ENCODE measurements at places on chromosomes 12 and 14.

GRCh38 chr12:26740991-26741390, 92.0 kb downstream of the ITPR2 start:
- H3K27me3 ChIP-seq: no peaks in the 10 kb centered on the region
- no peak overlapping the region for H3K27ac ChIP-seq
- no peak for DNase-seq
- H3K36me3 ChIP-seq: no peaks in the 10 kb centered on the region

DNA sequence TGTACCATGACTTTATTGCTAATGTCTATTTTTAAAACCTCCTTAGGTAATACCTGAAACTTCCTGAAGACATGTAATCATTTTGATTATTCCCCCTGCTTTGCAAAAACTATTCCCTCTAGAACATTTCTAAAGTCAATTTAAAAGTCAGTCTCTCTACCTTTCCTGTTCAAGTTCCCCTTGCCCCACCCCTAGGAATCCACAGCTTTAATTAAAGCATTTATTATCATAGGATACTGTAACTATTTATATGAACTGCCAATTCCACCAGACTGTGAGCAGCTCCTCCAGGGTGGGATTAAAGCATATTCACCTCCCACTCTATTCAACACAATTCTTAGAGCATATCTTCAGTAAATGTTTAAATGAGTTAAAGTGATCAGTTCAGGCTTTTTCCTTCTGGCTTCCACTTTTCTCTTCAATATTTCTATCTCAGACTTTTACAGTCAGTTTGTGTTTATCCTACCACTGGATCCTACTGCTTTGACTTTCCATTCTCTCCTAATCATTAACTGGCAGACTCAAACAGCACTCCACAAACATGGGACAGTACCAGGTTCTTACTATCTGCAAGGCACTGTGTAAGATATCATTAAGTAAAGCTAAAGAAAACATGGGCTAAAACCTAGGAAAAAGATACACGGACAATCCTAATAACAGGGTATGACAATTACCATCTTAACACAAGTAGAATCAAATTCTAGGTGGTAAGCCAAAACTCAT, 39.1 kb downstream of the PTPN21 start:
- no peak for DNase-seq
- H3K4me3 ChIP-seq: no peak overlapping the region
- H3K27ac ChIP-seq: no peak overlapping the region
- H3K4me1 ChIP-seq: no peaks in the 10 kb centered on the region
- H3K36me3 ChIP-seq: peaks cover 5% of the 10 kb centered on the region
- no peaks in the 10 kb centered on the region for H3K27me3 ChIP-seq

DNA sequence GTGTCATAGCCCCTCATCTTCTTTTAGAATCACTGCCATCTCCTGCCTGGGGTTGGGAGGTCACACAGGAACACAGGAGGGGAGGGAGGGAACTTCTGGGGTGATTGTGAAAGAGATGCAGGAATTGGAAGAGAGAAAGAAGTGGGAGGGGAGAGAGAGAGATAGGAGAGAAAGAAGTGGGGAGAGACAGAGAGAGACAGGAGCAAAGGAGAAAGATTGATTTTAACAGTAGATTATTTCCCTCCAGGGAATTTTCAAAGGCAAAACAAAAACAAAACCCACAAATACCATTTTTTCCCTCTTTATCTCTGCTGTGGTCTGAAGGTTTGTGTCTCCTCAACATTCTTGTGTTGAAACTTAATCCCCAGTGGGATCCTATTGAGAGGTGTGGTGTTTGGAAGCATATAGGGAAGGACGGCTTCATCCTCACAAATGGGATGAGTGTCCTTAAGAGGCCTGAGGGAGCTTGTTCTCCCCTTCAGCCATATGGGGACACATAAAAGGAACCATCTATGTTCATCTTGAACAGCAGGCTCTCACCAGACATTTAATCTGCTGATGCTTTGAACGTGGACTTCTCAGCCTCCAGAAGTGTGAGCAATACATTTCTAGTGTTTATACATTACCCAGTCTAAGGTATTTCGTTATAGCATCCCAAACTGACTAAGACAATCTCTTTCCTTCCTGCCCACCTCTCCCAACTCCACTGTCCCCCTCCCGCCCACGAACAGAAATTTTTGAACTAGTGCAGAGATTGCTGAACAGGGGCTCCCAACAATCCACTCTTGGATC, 134.9 kb upstream of the MAX start:
- no peak for DNase-seq
- no peak overlapping the region for H3K27ac ChIP-seq
- H3K36me3 ChIP-seq: no peaks in the 10 kb centered on the region
- no peaks in the 10 kb centered on the region for H3K27me3 ChIP-seq
- H3K4me3 ChIP-seq: no peak overlapping the region

DNA sequence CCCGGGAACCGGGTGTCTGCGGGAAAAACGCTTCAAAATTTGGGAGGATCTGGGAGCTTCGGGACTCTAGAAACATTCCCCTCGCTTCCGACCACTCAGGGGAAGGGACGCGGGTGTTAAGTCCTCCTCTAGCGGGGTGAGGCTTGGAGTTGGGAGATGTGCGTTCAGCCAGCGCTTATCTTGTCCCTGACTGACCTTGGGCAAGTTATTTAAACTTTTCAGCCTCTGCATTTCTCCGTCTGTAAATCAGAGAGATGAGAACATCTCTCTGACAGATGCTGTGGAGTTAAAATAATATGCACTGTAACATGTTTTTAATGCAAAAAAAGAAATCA, 76.9 kb upstream of the ANO4 start:
- H3K27ac ChIP-seq: no peak overlapping the region
- H3K27me3 ChIP-seq: no peaks in the 10 kb centered on the region
- no peaks in the 10 kb centered on the region for H3K36me3 ChIP-seq
- peak overlapping the region; percentile 54 for H3K4me3 ChIP-seq

GRCh38 chr12:46493150-46493833, 120.7 kb upstream of the SLC38A2 start:
- H3K27me3 ChIP-seq: no peaks in the 10 kb centered on the region
- DNase-seq: no peak
- H3K4me3 ChIP-seq: no peak overlapping the region
- H3K27ac ChIP-seq: peak overlapping the region; percentile 41
- H3K36me3 ChIP-seq: no peaks in the 10 kb centered on the region

DNA sequence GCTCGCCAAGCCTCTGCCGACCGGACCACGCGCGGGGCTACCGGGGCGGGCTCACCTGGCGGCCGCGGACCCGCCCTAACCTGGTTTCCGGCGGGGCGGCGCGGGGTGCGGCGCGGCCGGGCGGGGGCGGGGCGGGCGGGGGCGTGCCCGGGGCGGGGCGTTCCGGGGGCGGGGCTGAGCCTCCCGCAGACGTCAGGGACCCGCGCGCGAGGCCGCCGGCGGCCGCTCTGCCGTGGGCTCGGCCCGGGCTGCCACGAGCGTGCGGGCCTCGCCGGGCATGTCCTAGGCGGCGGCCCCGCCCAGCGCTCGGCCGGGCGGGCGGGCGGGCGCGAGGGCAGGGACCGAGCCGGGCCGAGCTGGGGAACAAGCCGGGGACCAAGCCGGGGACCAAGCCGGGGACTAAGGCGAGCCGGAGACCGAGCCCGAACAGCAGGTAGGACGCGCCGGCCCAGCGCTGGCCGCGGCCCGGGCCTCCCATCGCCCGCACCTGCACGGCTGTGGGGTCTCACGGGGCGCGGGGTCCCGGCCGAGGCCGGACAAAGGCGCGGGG, at the start of gene CEP170B:
Gene CEP170B, plus strand, starts transcription at position 188 of the 550 bp plus-strand sequence. CDS start 3,183 bp downstream, outside the sequence.
- peak within 1 kb of the TSS; percentile 80 for H3K27ac ChIP-seq
- peak within 1 kb of the TSS; percentile 84 for H3K4me3 ChIP-seq
- DNase-seq: no peak
- no peaks in the 10 kb centered on the region for H3K27me3 ChIP-seq
- peaks cover 8% of the 10 kb centered on the region for H3K36me3 ChIP-seq

- peaks cover 15% of the 10 kb centered on the region for H3K4me1 ChIP-seq
- H3K4me3 ChIP-seq: peak overlapping the region; percentile 35
- H3K36me3 ChIP-seq: no peaks in the 10 kb centered on the region
- no peak for DNase-seq
- no peaks in the 10 kb centered on the region for H3K27me3 ChIP-seq
- H3K27ac ChIP-seq: peak overlapping the region; percentile 26
Measured at GRCh38 chr12:1204581-1205121, 213.6 kb downstream of the ERC1 start.

DNA sequence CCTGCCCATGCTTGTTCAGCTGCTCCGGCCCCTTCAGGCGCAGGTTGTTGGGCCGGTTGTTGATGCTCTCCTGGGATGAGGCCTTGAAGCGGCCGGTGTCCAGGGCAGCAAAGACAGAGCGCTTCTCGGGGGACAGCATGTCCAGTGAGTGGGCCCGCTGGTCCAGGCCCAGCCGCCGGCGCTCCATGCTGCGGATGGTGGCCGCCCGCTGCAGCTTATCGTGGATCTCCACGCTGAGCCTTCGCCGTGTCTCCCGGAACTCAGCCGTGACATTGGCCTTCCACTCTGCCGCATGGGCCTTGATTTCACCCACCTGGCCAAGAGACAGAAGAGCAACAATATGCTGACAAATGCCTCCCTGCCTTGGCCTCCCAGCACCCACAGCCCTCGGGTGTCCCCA, 137.2 kb downstream of the KCNK10 start:
- no peak for DNase-seq
- no peaks in the 10 kb centered on the region for H3K36me3 ChIP-seq
- H3K27ac ChIP-seq: no peak overlapping the region
- H3K4me3 ChIP-seq: no peak overlapping the region
- H3K4me1 ChIP-seq: no peaks in the 10 kb centered on the region

- no peaks in the 10 kb centered on the region for H3K27me3 ChIP-seq
- H3K27ac ChIP-seq: no peak overlapping the region
- no peaks in the 10 kb centered on the region for H3K36me3 ChIP-seq
- H3K4me1 ChIP-seq: no peaks in the 10 kb centered on the region
- no peak for DNase-seq
Measured at GRCh38 chr12:97877404-97877803, 414.8 kb downstream of the RMST start.
